ENCODE measurements at places on chromosomes 5 and 9.
A peak's percentile ranks its signal among the peaks of the same experiment; 100 is the strongest.

DNA sequence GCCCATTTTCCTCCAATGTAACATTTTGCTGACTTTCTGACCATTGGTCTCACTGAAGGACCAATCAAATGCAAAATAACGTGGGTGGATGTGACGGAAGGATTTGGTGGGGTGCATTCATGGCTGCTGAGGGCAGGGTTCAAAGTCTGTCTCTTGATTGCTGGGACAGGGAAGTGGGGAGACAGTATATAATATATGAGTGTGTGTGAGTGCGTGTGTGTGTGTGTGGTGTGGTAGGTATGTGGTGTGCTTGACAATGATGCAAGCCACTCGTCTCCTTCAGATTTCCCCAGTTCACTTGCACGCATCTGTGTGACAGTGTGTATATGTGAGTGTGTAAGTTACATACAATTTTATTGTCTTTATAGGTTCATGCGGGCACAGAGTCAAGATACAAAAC is 477.3 kb downstream of the DIRAS2 start:
- no peak for DNase-seq

- DNase-seq, result no peak
Measured at GRCh38 chr5:175887463-175887862, 16.1 kb downstream of the CPLX2 start.

DNA sequence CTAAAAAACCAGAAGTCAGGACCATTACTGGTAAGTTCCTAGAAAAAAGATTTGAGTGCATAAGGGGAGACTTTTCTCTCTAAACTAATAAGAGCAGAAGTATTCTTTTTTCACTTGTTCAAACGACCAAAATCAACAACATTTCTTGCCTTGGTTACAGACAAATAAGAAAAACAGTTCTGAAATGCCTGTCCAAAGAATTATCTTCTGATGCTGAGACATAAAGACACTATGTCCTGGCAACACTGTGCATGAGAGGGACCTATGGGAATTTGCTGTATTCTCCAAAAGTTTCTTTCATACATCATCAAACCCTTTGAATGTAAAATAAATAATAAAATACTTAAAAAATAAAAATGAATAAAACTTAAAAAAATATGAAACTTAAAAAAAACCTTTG is 50.4 kb downstream of the ZNF474 start:
- DNase-seq, result no peak

DNA sequence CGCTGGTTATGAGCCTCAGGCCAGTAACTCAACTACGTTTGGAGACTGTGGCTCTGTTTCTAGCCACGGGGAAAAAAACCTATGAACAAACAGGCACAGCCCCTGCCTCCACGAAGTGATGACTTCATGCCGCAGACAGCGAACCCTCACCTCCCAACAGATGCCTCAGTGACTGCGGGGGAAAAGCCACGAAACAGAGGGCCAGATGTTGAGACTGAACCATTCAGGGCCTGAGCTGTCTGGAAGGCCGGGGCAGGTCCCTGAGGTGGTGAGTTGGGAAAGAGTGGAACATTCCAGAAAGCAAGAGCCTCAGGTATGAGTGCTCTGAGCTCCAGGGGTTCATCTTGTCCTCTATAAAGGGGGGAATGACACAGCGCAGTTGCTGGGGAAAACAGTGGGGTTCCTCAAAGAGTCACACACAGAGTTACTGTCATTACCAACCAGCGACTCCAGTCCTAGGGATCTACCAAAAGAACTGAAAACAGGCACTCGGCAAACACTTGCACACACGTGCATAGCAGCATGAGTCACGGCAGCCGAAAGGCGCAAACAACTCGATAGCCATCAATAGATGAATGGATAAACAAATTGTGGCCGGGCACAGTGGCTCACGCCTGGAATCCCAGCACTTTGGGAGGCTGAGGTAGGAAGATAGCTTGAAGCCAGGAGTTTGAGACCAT is 15.3 kb downstream of the PLPP7 start:
- DNase-seq, result no peak

DNA sequence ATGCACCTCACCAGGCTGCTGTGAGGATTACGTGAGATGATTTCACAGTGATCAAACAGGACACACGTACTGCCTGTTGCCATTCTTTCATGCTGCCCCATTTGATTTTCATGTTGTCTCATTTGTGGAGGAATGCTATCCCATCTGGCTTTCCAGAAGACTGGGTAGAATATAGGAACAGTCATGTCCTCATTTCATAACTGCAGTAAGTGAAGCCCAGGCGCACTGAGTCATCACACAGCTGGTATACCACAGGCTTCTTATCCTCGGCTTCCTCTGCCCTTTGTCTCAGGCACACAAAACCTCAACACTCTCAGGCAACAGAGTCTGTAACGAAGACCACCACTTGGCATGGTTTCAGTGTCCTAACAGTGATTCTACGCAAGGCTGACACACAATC is 62.3 kb downstream of the LHFPL2 start:
- no peak for DNase-seq

DNA sequence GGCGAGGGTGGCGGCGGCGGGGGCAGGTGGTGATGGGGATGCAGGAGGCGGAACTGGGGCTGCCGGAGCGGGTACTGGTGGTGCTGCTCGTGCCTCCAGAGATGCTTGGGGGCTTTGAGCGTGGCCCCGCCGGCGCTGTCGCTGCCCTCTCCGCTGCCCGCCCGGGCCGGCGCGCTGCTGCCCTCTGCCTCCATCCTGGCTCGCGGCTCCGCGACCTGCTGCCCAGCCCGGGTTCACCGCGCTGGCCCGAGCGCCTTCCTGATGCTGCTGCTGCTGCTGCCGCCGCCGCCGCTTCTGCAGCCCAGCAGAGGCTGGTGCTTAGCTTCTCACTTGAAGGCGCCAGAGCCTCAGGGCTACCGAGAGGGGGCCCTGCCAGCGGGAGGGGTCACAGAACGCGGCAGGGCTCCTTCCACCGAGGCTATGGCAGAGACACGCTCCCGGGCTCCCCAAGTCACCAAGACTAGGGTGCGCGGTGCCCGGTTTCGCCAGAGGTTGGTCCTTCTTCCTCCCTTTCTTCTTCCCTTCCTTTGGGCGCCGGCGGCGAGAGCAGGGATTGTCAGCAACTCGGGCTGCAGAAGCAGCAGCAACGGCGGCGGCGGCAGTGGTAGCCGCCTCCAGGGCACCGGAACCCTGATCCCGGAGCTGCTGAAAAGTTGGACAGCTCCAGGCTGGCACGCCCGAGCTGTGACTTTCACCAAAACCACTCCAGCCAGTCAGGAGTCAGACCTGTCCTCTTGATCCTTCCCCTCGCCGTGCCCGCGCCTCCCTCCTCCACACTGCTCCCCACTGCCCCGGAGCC is at the start of gene PDE4D:
PDE4D (minus strand) TSS at position 298 of the 799 bp plus-strand sequence.
- DNase-seq, result no peak

DNA sequence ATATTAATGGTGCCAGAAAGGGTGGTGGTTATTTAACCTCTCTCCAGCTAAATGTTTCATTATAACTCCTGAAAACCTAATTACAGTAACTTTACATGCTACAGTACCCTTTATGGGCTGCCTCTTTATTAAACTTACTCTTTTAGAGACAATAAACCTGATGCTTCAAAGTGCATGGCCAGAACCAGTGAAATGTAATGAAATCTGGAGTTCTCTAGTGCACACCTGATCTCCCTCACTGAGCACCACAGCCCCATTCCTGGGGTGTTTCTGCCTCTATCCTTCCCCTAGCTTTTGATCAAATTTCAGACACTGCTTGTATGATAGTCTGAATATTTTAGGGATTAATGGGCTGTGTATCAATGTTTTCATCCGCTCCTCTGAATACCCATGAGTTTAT is 306.5 kb upstream of the WWC1 start:
- DNase-seq, result no peak

- DNase-seq, result no peak
Measured at GRCh38 chr5:180080486-180081280, 9.1 kb upstream of the RNF130 start.

GRCh38 chr5:109410389-109411148 is 795 bp upstream of the PJA2 start:
- DNase-seq, result peak; percentile 4

DNA sequence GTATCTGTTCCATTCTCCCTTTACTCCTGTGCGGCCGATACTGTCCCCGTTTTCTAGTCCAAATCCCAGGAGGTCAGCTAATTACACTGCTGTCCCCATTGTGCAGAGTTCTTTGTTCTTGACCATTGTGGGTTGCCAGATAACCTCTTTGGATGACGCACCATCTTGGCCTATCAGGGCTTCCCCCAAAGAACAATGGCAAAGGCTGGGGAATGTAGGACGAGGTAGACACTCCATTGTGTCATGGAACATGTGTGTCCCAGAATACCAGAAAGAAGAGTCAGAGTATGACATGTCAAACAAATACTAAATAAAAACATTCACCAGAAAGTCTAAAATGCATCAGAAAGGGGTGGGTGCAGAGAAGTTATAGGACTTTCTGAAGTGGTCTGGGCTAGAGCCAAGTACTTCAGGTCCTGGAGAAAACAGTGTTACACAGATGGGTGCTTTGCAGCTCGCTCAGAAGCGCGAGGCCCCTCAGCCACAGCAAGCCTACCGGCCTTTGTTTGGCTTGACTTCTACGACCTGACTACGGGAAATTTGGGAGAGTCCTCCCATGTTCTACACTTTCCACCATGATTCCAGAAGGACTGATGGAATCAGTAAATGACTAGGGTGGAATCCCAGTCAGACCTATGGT is 83.2 kb upstream of the SSBP2 start:
- no peak for DNase-seq

DNA sequence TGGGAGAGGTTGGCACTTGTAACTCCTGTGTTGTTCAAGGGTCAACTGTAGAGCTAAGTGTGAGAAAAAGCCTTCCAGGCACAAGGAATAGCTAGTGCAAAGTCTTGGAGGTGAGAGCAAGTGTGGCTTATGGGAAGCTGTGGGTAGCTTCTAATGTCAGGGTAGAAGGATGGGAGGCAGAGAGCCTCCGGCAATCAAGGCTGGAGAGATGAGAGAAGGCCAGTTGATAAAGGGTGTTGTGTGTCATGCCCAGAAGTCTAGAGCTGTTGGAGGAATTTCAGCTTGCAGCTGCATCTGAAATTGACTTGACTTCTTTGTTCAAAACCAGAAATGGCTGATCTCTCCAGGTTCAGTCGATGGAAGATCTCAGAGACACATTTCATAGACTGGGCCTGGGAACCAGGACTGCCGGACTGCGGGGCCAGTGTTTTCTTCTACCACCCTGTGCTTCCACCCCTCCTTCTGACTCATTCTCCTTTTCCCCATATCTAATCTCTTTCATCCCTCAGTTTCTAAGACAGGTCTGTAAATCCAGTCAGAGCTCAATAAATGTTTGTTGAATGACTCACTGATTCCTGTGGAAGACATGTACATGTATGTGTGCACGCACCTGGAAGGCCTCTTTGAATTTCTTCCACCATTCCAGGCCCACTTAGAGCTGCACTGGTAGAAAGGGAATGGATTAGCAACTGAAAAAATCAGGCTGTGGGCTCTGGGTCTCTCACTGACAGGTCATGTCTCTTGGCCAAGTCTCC is 67.8 kb upstream of the KLF4 start:
- no peak for DNase-seq

DNA sequence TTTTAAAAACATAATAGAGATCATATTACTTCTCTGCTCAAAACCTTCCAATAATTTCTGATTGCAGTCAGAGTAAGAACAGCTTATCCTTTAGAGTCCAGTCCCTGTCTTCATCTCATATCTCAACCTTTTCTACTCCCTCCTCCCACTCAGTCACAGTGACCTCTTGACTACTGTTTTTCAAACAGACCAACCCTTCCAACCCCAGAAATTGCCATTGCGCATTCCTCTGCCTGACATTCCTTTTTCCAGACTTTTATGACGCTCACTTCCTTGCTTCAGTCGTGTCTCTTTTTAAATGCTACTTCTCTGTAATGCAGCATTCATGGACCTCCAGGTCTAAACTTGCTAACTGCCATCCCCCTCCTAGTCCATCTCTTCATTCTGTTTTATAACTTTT is 800.5 kb downstream of the BRINP1 start:
- no peak for DNase-seq
